Muscle of arm (tissue), 14 donors: ENCODE measurements at places on chromosomes 4 and X. TPM values are rescaled to one million over a fixed set of nuclear protein-coding genes. Genes with fewer than 3 reads are reported as not detected.

Gene MAGEE1
- 2.6 TPM for polyA plus RNA-seq

Gene FRMPD3
- 0.22 TPM for polyA plus RNA-seq

Gene KCND1
- polyA plus RNA-seq: 1.1 TPM

Gene TMPRSS11F
- polyA plus RNA-seq: 0.08 TPM

Gene SSX1
- polyA plus RNA-seq: not detected

Gene SORCS2
- polyA plus RNA-seq: 11.8 TPM

Gene ATOH1
- polyA plus RNA-seq: not detected

Gene ARSD
- polyA plus RNA-seq: 9.5 TPM

Gene CCSER1
- polyA plus RNA-seq: not detected

Gene PRSS48
- not detected for polyA plus RNA-seq
